ENCODE measurements at places on chromosomes 1 and 21. TPM values are rescaled to one million over a fixed set of nuclear protein-coding genes. Genes with fewer than 3 reads are reported as not detected.

The FAM89A gene
- total RNA-seq: 8.9 TPM

The LORICRIN gene
- total RNA-seq: not detected

The PMVK gene
- 18.1 TPM for total RNA-seq

The TEX38 gene
- not detected for total RNA-seq

The FAM131C gene
- total RNA-seq: 1.8 TPM

The FCRLB gene
- 0.51 TPM for total RNA-seq

Measured in pancreas (tissue), 10 donors.